Activated naive CD4-positive, alpha-beta T cell treated with anti-CD3 and anti-CD28 coated beads for 36 hours (primary cell): ENCODE measurements at places on chromosomes 11 and 22.

DNA sequence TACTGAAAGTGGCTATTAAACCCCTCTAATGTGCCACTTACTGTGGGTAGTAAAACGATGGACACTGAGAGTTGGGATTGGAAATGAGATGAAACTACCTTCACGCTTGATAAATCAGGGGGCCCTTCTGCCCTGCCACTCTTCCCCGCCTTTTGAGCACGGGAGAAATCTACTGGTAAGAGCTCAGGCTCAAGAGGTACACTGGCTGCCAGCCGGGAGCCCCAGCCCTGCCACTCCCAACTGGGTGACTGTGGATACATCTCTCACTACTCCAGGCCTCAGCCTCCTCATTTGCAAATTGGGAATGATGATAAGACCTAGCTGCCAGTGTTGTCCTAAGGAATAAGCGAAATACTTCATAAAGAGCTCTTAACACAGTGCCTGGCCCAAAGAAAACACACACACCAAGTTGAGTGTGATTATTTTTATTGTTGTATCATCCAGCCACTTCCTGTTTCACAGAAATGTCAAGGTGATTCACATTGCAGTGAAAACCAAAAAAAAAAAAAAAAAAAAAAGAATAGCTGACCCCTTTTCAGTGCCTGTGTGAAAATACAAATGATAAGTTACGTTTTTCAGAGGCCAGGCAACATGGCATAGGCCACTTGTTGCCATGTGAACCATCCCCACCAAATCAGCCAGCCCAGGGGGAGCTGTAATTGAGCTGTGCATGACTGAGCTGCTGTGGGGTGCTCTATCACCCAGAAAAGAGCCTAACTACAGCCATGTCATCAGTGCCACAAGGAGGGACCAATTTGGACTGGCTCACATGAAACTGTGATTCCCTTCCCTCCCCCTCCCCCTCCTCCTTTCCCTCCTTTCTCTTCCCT is 4.4 kb upstream of the ZNRD2 start:
- H3K27me3 ChIP-seq, result no peaks in the 10 kb centered on the region
- peak overlapping the region; percentile 97 for H3K27ac ChIP-seq
- H3K36me3 ChIP-seq, result peaks cover 9% of the 10 kb centered on the region
- DNase-seq, result peak; percentile 58

GRCh38 chr22:36303115-36303467 is 50.2 kb downstream of the APOL1 start:
- no peak for DNase-seq
- peak overlapping the region; percentile 46 for H3K27ac ChIP-seq
- H3K27me3 ChIP-seq, result no peaks in the 10 kb centered on the region
- H3K36me3 ChIP-seq, result peaks cover 54% of the 10 kb centered on the region
- peaks cover 4% of the 10 kb centered on the region for H3K4me1 ChIP-seq

GRCh38 chr11:8834379-8834778 is 76.6 kb upstream of the AKIP1 start:
- no peak overlapping the region for H3K27ac ChIP-seq
- DNase-seq, result no peak
- peaks cover 12% of the 10 kb centered on the region for H3K4me1 ChIP-seq
- peaks cover 10% of the 10 kb centered on the region for H3K27me3 ChIP-seq
- H3K36me3 ChIP-seq, result no peaks in the 10 kb centered on the region
- no peak overlapping the region for H3K4me3 ChIP-seq

DNA sequence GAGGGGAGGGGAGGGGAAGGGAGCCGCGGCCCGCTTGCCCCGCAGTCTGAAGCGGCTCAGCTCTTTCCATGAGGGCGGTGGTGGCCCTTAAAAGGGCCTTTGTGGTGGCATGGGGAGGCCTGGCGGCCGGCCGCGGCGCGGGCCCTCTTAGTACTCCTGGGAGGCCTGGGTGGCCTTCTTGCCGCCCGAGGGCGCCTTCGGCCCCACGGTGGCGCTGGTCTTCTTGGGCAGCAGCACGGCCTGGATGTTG is 6.9 kb downstream of the DPAGT1 start:
- no peak for DNase-seq
- H3K27me3 ChIP-seq, result no peaks in the 10 kb centered on the region
- peaks cover 33% of the 10 kb centered on the region for H3K4me1 ChIP-seq
- peak overlapping the region; percentile 96 for H3K27ac ChIP-seq

DNA sequence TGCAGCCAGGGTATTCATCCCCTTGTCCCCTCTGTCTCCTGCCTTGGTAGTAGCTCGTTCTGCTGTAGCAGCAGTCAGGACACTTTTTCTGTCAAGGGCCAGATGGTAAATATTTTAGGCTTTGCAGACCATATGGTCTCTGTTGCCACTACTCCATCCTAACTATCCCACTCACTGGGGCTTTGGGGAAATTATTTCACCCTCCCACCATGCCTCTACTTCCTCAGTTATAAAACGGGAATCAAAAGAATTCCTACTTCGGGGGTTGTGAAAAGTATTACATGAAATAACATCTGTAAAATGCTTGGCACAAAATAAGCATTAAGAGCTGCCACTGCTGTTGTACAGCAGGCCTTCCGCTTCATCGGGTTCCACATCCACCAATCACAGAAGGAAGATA is 89.9 kb upstream of the LDLRAD3 start:
- no peaks in the 10 kb centered on the region for H3K36me3 ChIP-seq
- H3K4me3 ChIP-seq, result no peak overlapping the region
- no peaks in the 10 kb centered on the region for H3K4me1 ChIP-seq

DNA sequence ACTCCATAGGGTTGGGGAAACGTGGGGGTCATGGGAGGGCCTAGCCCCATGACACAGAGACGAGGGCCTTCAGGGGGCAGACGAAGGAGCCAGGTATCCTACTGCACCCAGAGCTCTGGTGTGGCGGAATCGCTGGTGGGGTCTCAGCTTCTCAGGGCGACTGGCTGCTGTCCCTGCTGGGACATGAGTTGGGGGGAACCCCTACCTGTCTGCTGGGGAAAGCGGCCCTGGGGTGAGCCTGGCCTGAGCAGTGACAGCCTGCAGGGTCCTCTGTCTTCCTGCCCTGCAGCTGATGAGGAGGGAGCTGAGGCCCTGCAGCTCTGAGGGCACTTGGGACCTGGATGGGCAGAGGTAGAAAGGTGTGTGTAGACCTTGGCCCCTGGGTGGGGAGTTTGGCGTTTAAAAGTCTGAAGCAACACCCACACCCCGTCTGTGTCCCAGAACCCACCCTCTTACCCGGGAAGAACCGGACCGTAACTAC is 33.6 kb upstream of the GRAMD4 start:
- H3K27ac ChIP-seq, result no peak overlapping the region
- H3K4me1 ChIP-seq, result peaks cover 15% of the 10 kb centered on the region
- no peak overlapping the region for H3K4me3 ChIP-seq
- H3K36me3 ChIP-seq, result no peaks in the 10 kb centered on the region

DNA sequence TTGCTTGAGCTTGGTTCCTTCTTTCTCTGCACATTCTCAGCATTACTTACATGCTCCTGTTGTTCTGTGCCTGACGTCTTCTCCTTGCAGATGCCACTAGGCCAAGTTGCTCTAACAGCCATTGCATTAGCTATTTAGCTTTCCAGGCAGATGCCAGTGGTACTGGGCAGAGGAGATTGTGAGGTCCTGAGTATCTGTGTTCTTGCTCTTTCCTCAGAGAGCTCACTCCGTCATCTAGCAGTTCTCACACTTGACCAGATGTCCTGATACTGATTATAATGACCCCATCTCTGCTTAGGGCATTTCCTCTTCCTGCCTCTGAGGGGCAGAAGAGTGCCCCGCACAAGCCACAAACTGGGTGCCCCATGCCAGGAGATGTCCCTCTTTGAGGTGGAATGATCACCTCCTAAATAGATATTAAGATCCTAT is 30.7 kb downstream of the ARHGAP1 start:
- peaks cover 51% of the 10 kb centered on the region for H3K4me1 ChIP-seq
- peaks cover 18% of the 10 kb centered on the region for H3K36me3 ChIP-seq
- DNase-seq, result no peak
- H3K27me3 ChIP-seq, result no peaks in the 10 kb centered on the region
- H3K4me3 ChIP-seq, result no peak overlapping the region

DNA sequence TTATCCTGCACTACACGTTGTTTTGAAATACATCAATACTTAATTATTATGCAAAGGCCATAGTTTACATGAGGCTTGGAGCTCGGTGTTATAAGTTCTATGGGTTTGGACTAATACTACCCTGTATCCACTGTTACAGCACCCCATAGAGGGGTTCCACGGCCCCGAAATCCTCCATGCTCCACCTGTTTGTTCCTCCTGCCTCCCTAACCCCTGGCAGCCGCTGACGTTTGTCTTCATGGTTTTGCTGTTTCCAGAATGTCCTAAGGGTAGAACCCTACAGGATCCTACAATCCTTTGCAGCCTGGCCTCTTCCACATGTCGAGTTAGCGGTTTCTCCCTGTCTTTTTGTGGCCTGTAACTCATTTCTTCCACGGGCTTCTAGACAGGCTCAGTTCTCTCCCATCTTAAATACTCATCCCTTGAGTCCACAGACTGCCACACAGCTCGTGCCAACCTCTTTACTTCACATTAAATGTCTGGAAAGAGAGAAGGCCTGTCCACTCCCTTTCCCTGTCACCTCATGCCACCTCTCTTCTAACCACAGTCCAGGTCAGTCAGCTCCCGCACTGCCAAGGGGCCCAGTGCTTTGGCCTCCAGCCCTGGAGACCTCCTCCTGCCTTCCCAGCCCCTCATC is 42.4 kb upstream of the TH start:
- H3K27ac ChIP-seq, result no peak overlapping the region
- no peak for DNase-seq
- no peaks in the 10 kb centered on the region for H3K27me3 ChIP-seq

DNA sequence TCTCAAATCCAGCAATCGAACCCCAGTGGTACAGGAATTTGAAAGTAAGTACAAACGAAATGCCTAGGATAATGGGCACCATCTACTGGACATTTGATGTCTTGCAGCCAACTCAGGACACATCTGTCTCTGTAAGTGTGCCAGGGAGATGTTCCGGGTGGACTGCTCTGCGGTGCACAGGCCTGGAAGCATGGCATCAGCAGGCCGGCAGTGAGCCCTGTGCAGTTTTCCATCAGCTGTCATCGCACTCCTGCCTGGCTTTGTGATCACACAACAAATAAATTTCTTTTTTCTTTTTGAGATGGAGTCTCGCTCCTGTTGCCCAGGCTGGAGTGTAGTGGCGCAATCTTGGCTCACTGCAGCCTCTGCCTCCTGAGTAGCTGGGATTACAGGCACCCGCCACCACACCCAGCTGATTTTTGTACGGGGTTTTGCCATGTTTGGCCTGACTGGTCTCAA is 71.0 kb downstream of the JAM3 start:
- no peak overlapping the region for H3K4me3 ChIP-seq
- H3K27me3 ChIP-seq, result no peaks in the 10 kb centered on the region
- peak; percentile 72 for DNase-seq
- H3K27ac ChIP-seq, result no peak overlapping the region
- peaks cover 6% of the 10 kb centered on the region for H3K4me1 ChIP-seq

DNA sequence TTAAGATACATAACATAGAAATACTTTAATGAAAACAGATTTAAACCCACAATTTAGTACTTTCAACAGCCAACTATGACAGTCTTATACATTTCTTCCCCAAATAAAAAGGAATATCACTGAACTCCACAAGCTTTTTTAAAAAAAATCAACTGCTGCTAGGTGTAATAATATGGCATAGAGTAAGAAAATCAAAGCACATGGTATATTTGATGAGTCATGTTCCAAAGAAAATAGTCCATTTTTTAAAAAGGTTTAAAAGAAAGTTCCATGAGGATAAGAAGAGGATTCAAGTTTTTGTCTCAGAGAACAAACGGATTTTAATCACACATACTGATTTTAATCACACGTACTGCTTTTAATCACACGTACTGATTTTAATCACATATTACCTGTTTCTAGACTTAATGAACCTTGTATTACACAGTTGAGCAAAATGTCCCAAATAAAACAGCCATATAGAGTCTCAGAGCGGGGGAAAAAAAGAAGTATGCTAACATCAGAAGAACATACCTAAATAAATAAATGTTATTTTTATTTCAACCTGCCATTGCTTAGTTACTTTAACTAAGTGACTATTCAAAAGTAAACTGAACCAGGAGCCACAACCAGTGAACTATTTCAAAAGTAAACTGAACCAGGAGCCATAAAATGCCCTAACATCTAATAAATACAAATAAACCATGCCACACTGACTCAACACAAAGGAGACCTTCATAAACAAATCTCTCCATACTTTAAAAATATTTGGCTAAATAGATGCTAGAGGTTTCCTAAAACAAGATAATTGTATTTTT is 198.4 kb downstream of the SBF2 start:
- H3K4me3 ChIP-seq, result no peak overlapping the region
- H3K36me3 ChIP-seq, result peaks cover 15% of the 10 kb centered on the region
- no peak overlapping the region for H3K27ac ChIP-seq
- no peaks in the 10 kb centered on the region for H3K27me3 ChIP-seq
- peaks cover 9% of the 10 kb centered on the region for H3K4me1 ChIP-seq

DNA sequence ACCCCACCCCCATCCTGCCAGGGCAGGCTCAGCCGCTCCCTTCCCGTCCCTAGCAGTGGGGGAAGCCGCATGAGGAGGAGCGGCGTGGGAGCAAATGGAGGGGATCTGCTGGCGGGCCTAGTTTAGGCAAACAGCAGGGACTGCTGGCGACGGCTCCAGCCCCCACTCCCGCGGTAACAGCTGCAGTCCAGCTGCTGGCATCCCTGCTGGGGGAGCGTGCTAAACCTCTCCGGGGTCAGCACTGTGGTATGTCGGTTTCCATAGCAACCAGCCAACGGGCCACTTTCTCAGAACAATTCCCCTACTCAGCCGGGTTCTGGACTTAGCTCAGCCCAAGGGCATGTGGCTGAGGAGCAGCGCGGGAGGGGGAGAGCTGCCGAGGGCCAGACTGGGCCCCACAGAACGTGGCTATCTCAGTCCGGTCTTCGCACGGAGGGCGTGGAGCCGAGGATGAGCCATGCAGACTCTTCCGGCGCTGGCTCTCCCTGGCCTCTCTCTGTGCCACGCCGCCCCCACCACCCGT is 98.8 kb downstream of the PKNOX2 start:
- H3K27ac ChIP-seq, result no peak overlapping the region
- no peaks in the 10 kb centered on the region for H3K36me3 ChIP-seq
- H3K4me3 ChIP-seq, result no peak overlapping the region

- H3K4me1 ChIP-seq, result peaks cover 28% of the 10 kb centered on the region
- H3K4me3 ChIP-seq, result no peak overlapping the region
- H3K36me3 ChIP-seq, result peaks cover 7% of the 10 kb centered on the region
- no peak for DNase-seq
Measured at GRCh38 chr22:17672417-17672991, 33.9 kb downstream of the BCL2L13 start.

DNA sequence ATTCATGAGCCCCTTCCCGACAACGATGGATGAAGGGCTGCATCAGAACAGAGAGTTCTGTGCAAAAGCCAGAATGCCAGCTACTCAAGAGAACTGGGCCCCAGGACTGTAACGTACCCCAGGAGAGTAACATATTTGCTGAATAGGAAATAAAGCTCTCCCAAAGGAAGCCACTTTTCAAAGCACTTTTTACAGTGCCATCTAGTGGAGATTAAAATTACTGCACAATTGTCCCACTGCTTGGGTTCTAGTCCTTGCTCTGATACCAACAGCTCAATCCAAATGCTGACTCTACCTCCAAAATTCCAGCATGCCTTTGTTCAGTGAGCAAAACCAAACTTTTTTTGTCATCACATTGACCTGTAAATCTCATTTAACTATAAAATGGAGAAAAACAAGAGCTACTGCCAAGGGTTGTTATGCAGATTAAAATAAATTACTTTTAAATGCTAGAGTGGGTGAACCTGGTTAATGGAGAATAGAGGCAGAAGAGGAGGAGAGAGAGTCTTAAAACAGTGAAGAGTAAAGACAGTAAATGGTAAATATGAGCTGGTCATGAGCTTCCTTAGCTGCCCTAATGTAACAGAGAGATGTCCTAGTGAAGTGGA is 87.6 kb upstream of the FSHB start:
- H3K27me3 ChIP-seq, result peaks cover 9% of the 10 kb centered on the region
- no peak overlapping the region for H3K27ac ChIP-seq
- H3K4me3 ChIP-seq, result no peak overlapping the region
- H3K36me3 ChIP-seq, result no peaks in the 10 kb centered on the region
- no peak for DNase-seq
